ENCODE measurements at places on chromosomes 5 and 9.
A peak's percentile ranks its signal among the peaks of the same experiment; 100 is the strongest.

- DNase-seq = peak; percentile 42
Measured at GRCh38 chr5:157109744-157110143, 900 bp upstream of the HAVCR2 start.

- DNase-seq = no peak
Measured at GRCh38 chr5:19322716-19323485, 665.1 kb downstream of the CDH18 start.

DNA sequence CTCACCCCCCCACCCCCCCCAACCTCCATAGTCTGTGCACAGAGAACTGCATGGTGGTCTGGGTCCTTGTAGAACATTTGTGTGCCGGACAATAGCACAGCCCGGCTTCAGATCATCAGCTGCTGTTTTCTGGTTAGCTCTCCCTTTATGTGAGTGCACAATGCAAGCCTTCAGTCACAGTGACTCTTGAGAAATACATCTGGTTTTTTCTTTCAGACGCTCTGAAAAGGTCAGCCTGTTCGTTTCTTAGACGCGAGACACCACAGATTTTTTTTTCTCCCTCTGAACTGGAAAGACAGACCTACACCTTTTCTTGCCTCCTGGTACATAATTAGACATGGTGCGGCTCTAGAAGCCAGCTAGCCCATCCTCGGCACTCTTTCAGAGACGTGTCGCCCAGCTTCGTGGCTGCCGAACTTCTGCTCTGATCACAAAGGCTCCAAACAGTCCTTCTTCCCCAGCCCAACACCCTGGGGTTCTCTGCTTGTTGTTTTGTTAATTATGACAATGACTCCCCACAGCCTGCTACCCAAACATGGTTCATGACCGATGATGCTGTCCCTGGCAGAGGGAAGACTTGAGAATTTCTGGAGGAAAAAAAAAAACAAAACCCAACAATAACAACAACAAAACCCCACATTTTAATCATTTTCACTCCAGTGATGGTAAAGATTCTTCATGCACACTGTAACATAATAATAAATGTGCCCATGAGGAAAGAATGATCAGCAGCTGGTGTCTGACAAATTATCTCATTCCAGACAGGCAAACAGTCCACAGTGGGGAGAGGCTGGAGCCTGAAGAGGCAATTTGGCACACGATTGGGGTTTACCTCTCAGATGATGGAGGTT, 241.4 kb upstream of the ZNF462 start:
- no peak for DNase-seq

- DNase-seq = no peak
Measured at GRCh38 chr9:109254317-109254716, 66.5 kb downstream of the EPB41L4B start.

- no peak for DNase-seq
Measured at GRCh38 chr5:91219091-91219802, 163.9 kb downstream of the ARRDC3 start.

DNA sequence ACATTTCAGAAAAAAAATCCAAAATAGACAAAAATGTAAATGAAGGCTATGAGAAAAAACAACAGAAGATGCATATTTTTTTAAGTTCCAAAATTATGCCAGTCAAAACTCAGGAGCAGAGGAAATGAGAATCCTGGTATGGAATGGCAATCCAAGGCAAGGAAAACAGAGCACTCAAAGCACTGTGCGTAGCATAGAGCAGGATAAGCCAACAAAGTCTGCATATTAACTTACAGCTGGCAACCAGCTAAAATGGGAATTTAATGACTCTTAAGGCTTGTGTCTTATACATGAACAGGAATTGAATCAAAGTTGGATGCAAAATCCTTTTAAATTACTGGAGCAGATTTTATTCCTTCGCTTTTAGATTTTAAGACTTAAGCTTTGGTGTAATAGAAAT, 203.5 kb upstream of the DAPK1 start:
- no peak for DNase-seq

GRCh38 chr5:5981562-5981961, 396.8 kb downstream of the MED10 start:
- DNase-seq = no peak

- DNase-seq = peak; percentile 49
Measured at GRCh38 chr9:96217754-96218693, 84.0 kb downstream of the HSD17B3 start.

DNA sequence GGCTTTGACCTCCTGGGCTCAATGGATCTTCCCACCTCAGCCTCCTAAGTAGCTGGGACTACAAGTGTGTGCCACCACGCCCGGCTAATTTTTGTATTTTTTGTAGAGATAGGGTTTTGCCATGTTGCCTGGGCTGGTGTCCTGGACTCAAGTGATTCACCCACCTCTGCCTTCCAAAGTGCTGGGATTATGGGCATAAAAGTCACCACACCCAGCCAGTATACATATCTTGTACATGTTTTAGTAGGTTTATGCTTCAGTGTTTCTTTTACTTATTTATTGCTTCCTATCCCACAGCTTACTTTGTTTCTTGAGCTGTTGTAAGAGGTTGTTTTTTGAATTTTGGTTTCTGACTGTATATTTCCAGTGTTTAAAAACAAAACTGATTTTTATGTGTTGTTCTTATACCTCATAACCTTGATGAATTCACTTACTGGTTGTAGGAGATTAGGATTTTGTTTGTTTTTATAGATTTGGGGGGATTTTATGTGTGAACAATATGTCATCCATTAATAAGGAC, 12.9 kb downstream of the FBXW5 start:
- DNase-seq = no peak

- DNase-seq = no peak
Measured at GRCh38 chr5:81315336-81315735, 13.9 kb downstream of the ZCCHC9 start.

DNA sequence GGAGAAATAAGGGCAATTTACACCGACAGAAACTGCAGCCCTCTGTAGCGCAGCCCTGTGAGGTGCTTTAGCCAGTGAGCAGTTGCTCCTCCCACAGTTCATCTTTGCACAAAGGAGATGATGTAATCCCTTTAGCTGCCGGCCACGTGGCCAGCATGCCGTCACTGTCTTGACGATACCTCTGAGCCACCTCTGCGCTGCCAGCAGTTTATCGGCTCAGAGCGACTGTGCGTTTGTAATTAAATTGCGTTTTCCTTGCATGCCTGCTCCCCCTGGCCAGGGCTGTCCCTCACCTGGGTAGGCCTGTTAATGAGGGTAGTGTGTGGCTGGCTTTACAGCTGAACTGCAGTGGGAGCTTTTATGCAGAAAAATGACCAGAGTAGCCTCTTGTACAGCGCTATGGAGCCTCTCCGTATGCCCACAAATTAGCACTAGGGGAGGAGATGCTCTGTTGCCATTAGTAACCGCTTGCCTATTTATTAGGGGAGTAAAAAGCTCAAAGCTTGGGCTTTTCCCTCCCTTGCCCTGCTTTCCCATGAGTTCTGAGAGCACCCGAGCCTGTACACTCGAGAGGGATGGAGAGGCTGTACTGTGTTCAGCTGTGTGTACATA, 107.0 kb downstream of the TRIO start:
- no peak for DNase-seq

DNA sequence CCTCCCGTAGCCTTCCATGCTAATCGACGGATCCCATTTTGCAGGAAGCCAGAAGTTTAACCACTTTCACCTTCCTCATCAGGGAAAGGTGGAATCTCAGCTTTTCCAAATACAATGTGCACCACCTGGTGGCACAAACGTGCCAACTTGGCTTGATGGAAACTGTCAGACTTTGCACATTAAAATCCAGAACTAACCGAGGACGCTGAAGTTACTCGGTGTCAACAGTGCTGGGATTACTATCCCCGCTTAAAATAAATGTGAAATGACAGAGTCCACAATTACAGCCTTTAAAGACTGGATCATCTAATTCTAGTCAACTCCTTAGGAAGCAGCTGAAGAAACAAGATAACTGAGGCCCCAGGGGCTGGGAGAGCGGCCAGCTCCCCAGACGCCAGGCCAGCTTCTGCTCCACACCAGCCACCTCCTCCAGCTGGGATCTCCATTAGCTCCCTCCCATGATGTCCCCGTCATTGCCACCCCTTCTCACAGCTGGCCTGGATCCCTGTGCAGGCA, 50.1 kb upstream of the RETREG1 start:
- peak; percentile 12 for DNase-seq

DNA sequence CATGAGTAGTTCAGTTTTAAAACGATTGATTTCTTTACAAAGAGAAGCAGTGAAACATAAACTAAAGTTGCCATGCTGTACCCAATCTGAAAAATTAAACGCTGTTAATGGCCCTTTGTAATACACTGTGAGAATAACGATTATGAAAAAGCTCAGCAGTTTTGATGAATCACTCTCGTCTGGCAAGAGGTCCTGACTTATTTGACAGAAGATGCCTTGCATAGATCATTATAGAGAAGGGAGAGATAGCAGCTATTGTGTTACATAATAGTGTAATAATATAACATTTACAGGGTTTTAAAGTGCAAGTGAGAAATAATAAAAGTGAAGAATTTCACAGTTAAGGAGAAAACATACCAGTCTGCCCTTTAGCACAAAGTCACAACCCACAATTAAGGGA, 361.5 kb upstream of the CDH10 start:
- no peak for DNase-seq

DNA sequence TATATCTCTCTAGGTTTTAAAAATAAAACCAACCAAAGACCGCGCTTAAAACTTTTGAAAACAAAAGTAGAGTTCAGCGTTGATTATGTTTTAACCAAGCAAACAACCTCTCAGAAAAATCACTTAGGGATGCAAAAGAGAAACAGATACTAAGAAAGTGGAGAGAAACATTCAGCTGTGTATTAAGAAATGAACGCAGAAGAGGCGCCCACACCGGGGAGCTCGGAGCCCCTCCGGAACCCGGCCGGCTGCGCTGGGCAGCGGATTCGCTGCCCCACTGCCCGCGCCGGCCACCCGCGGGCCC, 1.4 kb downstream of the PITX1 start:
- no peak for DNase-seq

DNA sequence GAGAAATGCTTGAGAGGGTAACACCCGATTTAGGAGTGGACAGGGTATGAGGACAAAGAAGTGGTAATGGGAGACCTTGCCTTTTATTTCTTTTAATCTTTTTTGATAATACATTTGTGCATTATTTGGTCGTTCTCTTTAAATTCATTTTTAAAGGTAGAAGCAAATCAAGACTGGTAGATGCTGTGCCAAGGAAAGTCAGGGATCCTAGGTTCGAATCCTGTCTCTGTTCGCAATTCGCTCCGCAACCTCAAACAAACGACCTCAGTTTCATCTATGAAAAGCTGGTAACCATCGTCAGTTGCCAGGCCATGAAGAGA, 353 bp upstream of the TMED9 start:
- no peak for DNase-seq

DNA sequence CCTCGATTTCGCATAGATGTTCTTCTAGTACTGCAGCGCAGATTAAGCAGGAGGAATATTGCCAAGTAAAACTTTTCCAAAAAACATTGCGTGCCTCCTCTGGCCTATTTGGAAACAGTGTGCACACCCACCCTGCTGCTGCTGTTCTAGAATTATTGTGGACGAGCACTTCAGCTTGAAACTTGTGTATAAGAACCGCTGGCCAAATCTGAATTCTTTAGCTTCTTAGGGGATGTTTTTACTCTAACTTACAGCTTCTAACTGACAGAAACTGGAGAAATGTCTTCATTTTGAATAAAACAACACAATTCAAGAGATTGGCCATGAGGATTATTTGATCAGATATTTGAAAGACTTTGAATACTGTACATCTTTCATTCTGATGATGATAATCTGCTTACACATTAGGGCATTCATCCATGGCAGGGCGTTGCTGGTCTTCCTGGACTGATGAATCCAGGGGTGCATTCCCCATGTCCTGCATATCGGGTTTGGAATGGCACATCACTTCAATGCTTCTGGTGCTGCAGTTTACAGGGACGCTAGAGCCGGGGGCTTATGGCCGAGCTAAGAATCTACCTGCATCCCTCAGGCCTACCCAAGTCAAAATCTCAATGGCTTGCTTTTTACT, 6.5 kb downstream of the ADAMTS16 start:
- no peak for DNase-seq

DNA sequence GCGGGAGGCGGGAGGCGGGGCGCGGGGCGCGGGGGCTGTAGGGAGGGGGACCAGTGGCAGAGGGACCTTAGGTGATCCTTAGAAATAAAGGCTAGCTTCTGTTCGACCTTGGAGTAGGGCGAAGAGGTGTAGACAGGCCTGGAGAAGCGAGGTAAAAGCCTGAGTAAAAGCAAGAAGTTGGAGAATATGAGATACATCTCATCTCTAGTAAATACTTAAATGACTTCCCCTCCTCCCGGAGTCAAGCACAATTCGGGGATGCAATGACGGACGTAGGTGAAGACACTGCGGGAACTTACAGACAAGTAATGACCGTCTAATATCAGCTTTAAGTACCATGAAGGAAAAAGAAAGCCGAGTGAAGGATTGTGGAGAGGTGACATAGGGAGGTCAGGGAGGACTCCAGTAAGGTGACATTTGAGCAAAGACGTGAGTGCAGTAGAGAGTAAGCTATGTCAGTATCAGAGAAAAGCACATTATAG, 466 bp downstream of the SMC2 start:
- no peak for DNase-seq

DNA sequence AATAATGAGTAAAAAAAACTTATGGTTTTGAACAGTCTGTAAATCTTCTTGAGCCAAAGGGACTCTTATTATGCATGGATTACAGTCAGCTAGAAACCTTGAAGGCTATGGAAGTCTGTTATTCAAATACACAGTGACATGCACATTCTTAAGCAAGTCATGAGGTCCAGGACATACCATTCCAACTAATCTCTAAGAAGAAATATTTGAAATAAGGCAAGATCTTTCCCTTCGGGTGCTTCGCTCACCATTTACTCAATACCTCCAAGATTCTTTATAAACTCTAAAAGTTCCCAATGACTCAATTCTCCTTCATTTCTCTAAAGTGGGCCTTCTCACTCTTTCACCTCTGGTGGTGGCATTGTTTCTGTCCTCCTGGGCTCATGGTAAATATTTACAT, 811.0 kb downstream of the NR2F1-AS1 start:
- no peak for DNase-seq

GRCh38 chr5:148912146-148912545, 85.7 kb downstream of the ADRB2 start:
- DNase-seq = no peak

- no peak for DNase-seq
Measured at GRCh38 chr5:171961117-171961516, 45.3 kb downstream of the FBXW11 start.

DNA sequence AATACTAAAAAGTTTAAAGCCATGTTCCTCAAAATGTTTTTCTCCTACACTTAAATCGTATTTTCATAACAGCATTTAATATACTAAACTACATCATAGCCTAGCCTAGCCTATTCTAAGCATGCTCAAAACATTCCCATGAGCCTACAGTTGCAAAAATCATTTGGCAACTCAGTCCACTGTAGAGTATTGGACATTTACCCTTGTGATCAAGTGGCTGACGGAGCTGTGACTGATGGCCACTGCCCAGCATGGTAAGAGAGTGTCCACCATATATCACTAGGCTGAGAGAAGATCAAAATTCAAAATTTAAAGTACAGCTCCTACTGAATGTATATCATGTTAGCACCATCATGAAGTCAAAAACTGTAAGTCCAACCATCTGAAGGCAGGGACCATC, 30.9 kb downstream of the SEMA5A start:
- no peak for DNase-seq

All from CD4-positive, alpha-beta T cell treated with Interleukin-6 at 100 ng/mL for 8 hours (primary cell).